Breast epithelium (tissue), 4 donors: ENCODE measurements at places on chromosomes 1 and 21. TPM values are rescaled to one million over a fixed set of nuclear protein-coding genes. Genes with fewer than 3 reads are reported as not detected.

GRCh38 chr1:220843481-220844011 lies 35.7 kb upstream of the HLX start:
- DNase-seq, result no peak

DNA sequence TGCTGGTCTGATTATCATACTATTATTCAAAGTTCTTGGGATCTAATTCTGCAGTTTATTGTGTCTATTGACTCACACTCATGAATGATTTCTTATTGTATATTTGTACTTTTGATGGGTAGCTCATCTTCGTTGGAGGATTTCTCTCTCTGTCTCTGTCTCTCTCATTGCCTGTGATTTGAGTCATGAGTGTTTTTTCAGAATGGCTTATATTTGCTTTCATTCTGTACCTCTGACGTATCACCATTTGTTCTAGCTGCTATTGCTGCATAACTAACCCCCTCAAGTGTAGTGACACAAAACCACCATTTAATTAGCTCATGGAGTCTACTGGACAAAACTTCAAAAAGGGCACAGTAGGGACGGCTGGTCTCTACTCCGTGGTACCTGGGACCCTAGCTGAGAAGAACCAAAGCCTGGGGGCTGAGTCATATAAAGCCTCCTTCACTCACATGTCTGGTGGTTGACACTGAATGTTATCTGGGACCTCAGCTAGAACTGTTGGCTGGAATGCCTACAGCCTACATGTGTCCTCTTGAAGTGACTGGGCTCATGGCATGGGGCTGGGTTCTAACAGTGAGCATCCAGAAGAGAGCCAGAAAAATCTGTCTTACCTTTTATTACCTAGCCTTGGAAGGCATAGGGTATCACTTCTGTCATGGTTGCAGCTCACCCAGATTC lies 44.2 kb downstream of the TBX19 start:
- DNase-seq, result no peak

BMP8B gene
- 1.3 TPM for total RNA-seq

- DNase-seq, result no peak
Observed at GRCh38 chr1:16905110-16905867, 9.5 kb downstream of the RNU1-2 start.
